ENCODE measurements at places on chromosomes 6 and 20.

- no peak for DNase-seq
These were observed 44.7 kb upstream of the THEMIS start for GRCh38 chr6:127945434-127946097.

GRCh38 chr6:104301951-104302350 lies 557.8 kb downstream of the HACE1 start:
- DNase-seq = no peak

GRCh38 chr20:38308047-38308438 lies 4.1 kb downstream of the BPI start:
- DNase-seq = no peak

GRCh38 chr6:83847179-83847578 lies 6.0 kb upstream of the RIPPLY2 start:
- no peak for DNase-seq

GRCh38 chr6:14276667-14277404 lies 159.3 kb downstream of the CD83 start:
- DNase-seq = no peak

DNA sequence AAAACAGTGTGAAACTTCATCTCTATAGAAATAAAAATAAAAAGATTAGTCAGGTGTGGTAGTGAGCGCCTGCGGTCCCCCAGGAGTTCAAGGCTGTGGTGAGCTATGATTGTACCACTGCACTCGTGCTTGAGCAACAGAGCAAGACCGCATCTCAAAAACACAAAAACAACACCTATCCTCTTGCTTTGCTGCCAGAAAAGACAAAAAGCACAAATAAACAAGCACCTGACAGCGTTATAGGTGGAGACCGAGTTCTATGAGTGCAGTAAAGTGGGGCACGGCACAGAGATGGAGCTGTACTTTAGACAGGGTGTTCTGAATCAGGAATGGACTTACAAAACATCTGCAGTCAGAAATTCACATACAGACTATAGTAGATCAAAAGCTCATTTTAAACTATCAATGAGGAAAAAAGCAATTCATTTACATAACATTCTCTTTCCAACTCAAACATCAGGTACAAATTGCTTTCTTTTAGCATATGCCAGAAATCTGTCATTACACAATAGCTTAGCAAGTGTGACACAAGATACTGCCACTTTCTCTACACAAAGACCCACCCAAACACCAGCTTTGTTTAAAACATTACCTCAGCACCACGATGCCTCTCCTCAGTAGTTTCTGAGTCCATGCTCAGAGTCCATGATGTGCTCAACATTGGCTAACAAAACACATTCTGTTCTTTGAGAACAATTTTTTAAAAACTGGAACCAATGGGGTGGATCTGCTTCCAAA lies 10.1 kb downstream of the EZR start:
- DNase-seq = peak; percentile 54

- DNase-seq = no peak
These were observed 39.0 kb upstream of the SLC22A1 start for GRCh38 chr6:160082627-160083026.

DNA sequence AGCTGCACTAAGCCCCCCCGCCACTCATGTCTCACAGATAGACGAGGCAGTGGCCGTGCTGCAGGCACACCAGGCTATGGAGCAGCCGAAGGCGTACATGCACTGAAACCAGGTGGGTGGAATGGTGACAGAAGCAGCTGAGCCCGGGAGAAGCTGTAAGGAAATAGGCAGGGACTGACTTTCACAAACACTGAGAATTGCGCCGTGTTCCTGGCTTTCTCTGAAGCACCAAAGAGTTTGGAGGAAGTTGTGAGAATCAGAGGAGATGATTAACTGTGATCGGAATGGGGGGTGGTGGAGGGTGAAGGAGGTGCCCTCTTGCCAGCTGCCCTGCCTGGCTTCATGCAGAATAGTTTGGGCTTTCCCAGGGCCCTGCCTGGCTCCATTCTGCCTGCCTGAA lies 21.6 kb downstream of the TOMM34 start:
- DNase-seq = no peak

- peak; percentile 18 for DNase-seq
These were observed 10.7 kb downstream of the ZNF165 start for GRCh38 chr6:28090917-28091586.

- no peak for DNase-seq
These were observed 439.6 kb downstream of the DOK5 start for GRCh38 chr20:54914995-54915394.

DNA sequence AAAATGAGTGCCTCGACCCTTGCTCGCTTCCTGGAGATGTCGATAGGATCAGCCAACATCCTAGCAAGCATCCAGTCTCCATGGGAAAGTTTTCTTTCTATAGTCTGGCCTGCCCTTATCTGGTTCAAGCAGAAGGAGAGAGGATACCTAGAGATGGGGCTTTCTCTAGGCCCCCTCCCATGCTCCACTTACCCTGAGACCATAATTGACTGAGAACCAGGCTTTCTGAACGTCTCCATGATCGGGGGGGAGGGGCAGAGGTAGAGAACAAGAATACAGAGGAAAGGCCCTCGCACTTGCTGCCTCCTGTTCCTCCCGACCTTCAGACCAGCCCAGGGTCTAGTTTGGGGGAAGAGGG lies 31.6 kb upstream of the EPB41L1 start:
- no peak for DNase-seq

GRCh38 chr6:11712760-11713159 lies 65.8 kb downstream of the ADTRP start:
- no peak for DNase-seq

DNA sequence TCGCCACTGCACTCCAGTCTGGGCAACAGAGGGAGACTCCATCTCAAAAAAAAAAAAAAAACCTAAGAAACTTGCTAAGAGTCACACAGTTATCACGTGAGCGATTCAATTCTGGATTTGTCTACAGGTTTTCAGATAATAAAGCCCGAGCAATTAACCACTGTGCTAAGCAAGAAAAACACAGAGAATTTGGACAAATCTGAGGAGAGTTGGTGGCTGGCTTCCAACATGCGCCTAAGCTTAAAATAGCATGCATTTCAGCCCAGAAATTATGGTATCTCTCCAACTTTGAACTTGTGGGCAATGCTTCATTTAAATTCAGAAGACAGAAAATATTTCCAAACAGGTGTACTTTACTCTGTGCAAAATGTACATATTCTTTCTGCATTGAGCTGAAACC lies 232.9 kb downstream of the TSHZ2 start:
- no peak for DNase-seq

GRCh38 chr6:33249732-33250630 lies 21.7 kb downstream of the VPS52 start:
- peak; percentile 46 for DNase-seq

- peak; percentile 99 for DNase-seq
These were observed 37.5 kb upstream of the IER3 start for GRCh38 chr6:30781743-30782424.

DNA sequence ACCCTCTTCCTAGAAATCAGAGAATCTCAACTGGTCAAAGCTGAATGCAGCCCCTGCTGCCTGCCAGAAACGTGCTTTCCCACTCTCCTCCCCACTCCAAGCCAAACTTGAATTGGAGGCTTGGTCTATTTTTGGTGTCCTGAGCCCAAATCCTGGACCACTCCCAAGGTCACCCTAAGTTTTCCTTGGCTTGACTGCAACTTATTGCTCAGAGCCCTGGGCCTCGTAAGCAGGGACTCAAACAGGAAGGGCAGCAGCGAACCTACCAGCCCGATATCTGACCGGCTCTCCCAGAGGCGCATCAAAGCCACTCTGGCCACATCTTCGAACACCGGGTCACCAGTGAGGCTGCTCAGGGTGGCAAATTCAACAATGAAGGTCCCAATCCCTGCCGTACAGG lies 12.7 kb downstream of the EDEM2 start:
- peak; percentile 81 for DNase-seq

GRCh38 chr6:45702849-45703739 lies 312.6 kb downstream of the CLIC5 start:
- no peak for DNase-seq

- no peak for DNase-seq
These were observed 279.3 kb upstream of the TCF21 start for GRCh38 chr6:133609415-133610226.

- no peak for DNase-seq
These were observed 160.7 kb downstream of the DLL1 start for GRCh38 chr6:170130201-170130621.

DNA sequence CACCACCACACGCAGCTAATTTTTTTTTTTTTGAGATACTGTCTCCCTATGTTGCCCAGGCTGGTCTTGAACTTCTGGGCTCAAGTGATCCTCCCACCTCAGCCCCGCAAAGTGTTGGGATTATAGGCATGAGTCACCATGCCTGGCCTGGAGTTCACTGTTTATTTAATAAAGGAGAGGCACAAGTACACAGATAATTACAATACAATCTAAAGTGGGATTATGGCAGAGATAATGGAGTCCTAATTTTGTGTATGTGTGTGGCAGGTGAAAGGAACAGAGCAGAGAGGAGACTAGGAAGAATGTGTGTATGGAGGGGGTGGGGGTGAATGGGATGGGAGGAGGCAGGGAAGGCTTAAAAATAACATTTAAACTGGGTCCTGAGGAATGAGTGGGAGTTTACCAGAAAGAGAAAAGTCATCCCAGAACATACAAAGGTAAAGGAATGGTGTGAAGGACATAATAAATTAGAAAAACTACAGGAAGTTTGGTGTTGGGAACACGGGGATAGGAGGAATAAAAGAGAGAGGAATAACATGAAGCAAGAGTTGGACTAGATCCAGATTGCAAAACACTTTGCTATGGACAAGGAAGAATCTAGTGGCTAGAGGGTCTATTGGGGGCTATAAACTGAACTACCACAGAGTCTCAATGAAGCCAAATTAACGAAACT lies 4.4 kb downstream of the NCOA5 start:
- no peak for DNase-seq

DNA sequence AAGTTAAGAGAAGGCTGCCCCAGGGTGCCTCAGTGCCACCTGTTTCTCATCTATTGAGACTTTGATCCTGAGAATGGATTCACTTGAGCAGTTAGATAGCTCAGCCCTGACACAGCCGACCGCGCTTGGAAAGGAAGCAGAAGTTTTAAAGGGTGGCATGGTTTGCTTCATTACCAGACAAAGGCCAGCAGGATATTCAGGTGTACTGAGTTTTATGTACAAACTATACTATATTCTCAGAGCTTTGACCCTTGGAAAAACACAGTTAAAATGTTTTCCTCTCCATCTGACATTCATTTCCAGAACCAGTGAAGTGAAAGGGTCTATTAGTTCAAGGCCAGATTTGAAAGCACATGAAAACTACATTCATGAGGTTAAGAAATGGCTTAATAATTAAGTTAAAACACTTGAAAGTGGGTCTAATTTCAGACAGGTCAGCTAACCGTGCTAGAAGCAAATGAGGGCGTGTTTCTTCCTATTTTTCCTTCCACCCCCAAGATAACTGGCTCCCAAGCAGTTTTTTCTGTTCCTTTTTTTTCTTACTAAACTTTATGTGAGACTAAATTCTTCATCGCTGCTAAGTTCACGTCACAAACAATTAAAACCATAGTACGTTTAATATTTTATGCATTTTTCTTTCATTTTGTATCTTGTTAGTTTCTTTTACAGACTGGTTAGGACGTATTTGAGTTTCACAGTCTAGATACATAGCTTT lies 385.3 kb upstream of the SOX4 start:
- no peak for DNase-seq

- no peak for DNase-seq
These were observed 36.0 kb downstream of the YTHDF1 start for GRCh38 chr20:63179687-63180568.

GRCh38 chr6:108452711-108453195 lies 108.0 kb upstream of the FOXO3 start:
- no peak for DNase-seq

GRCh38 chr6:139990856-139991465 lies 616.5 kb upstream of the CITED2 start:
- peak; percentile 61 for DNase-seq

DNA sequence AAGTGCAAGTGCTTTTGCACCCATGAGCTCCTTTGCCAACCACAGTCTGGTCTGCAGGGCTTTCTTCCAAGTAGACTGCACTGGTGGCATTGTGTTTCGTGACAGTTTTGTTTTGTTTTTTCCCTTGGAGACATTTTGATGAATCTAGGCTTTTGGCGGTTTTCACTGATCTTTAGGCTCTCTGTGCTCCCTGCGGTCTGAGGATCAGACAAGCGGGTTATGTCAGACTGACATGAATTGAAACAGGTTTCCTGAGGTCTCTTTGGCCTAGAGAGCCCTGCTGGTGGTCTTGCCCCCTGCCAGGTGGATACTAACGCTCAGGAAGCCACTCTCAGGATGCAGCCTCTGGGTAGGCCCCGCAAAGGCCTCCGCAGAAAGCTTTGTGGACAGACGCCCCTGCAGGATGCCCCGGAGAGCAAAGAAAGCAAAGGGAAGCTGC lies 555.4 kb upstream of the AGPAT4 start:
- DNase-seq = no peak
